Stimulated activated CD8-positive, alpha-beta memory T cell treated with anti-CD3 and anti-CD28 coated beads, Interleukin-4, amount 100 ng/mL, for 1 hour (primary cell): ENCODE measurements at places on chromosomes 7 and 10.

DNA sequence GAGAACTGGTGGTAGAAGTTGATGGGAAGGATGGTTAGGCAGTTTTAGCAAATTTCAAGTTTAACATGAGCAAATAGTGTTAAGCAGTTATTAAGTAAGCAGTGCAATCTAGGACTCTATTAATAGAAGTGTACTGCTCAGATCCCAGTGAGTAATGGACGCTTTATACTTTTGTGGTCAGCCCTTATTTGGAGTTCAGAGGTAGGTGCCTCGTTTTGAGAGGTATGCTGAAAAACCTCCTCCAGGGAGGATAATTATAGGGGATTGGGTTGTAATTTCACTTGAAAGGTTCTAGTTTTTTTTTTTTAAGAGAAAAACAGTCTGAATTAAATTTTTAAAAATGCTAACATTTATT, 33.5 kb upstream of the CCDC7 start:
- no peak for DNase-seq

- no peak for DNase-seq
Measured at GRCh38 chr7:133582766-133583523, 330.1 kb downstream of the EXOC4 start.

DNA sequence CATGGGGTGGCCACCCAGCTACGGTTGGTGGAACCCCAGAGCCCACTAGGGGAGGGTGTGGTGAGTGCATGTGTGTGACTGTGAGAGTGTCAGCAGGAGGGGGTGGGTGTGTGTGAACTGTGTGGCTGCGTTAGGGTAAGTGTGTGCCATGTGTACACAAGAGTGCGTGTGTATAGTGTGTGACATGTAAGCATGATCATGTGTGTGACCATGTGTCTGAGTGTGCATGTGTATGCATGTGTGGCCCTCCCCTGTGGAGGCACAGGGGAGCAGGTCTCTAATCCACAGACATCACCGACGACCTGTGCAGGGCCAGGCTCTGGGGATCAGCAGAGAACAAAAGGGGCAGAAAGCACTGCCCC, 3.5 kb upstream of the CFAP46 start:
- no peak for DNase-seq

- DNase-seq = no peak
Measured at GRCh38 chr10:90975096-90975495, 54.2 kb upstream of the ANKRD1 start.

- no peak for DNase-seq
Measured at GRCh38 chr7:1454542-1454941, 4.7 kb downstream of the MICALL2 start.

DNA sequence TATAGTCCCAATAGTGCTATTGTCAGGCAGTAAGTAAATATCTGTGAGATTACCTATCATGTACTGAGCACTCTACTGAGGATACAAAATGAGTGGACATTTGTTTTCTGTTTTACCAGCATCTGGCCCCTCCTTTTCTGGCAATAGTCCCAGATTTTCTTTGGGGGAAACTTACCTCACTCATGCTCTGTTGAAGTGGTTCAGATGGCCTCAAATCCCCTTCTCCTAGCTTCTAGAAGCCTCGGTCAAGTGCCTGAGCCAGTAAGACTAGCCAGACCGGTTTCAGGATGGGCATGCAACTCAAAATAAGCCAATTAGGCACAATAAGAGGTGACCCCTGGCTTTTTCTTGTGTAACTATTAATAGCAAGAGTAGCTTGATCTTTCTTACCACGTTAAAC, 19.7 kb downstream of the TRDMT1 start:
- DNase-seq = no peak

GRCh38 chr7:158527495-158527894, 60.1 kb downstream of the PTPRN2 start:
- DNase-seq = no peak

- DNase-seq = no peak
Measured at GRCh38 chr7:150428671-150429451, 21.6 kb upstream of the GIMAP8 start.

DNA sequence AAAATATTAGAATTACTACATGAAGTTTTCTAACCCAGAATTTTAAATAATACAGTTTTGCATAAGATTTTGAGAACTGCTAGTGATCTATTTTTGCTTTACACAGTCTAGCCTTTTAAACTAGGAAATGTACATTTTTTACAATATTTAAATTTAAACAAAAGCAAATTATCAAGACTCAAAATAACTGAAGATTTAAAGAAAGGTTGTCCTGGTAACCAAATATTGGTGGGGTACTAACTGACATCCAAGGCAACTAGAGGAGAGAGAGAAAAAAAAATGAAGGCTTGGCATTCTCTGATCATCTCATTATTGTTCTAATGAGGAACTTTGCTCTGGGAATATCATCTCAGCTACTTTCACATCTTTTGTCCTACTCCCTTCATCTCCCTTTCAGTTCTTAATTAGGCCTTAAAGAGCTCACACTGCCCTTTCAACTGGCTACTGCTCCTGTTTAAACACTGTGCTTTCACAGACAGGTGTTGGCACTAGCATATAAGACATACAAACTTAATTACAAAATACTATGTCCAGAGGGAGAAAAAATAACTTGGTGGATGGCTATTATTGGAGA, 33.7 kb downstream of the RAB11FIP2 start:
- DNase-seq = no peak

DNA sequence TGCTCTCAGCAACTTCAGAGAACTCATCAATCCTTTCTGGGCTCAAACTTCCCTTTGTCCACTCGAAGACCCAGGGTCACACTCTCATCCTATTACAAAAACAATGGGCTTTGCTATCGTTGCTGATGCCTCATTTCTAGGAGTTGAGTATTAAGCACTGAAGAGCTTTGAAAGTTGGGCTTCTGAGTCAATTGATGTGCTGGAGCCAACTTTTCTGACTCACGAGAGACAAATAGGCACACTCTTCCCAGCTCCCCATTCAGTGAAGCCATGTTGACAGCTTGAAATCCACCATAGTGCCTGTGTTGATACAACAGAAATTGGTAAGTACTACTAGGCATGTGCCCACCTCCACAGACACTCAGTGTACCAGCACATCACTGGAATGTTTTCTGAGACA, 97.5 kb upstream of the PRSS58 start:
- no peak for DNase-seq

- no peak for DNase-seq
Measured at GRCh38 chr10:76281659-76282058, 850.2 kb downstream of the LRMDA start.

- DNase-seq = no peak
Measured at GRCh38 chr10:20157314-20157713, 341.1 kb downstream of the PLXDC2 start.
